ENCODE measurements at places on chromosomes 5 and 9. TPM values are rescaled to one million over a fixed set of nuclear protein-coding genes. Genes with fewer than 3 reads are reported as not detected.

GRCh38 chr5:71778678-71779276, 59.7 kb downstream of the CARTPT start:
- no peak for DNase-seq
- no peak overlapping the region for H3K27ac ChIP-seq
- no peaks in the 10 kb centered on the region for H3K36me3 ChIP-seq
- peaks cover 34% of the 10 kb centered on the region for H3K27me3 ChIP-seq

DNA sequence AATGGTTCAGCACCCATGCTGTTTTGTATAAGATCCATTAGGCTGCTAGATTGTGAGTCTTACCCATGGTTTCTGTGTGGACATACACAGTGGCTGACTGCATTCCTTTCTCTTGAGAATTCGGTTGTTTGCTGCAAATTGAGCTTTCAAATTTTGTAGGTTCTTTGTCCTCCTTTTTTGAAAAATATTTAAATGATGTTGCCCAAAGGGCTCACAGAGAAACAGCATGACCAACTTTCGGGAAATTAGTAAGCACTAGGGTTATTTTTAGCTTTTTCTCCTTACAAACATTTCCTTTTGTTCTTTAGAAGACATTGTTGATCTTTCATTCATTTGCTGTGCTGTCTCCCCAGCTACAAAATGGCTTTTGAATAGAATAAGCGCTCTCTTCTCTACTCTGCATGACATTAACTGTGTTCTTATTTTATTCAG, 79.4 kb downstream of the NLN start:
- no peak overlapping the region for H3K27ac ChIP-seq
- H3K27me3 ChIP-seq, result peaks cover 6% of the 10 kb centered on the region
- peaks cover 48% of the 10 kb centered on the region for H3K4me1 ChIP-seq
- DNase-seq, result no peak

The GABRA1 gene
- not detected for total RNA-seq

GRCh38 chr5:81020478-81021167, 60.5 kb downstream of the RASGRF2 start:
- no peak overlapping the region for H3K4me3 ChIP-seq
- no peaks in the 10 kb centered on the region for H3K27me3 ChIP-seq
- no peak for DNase-seq
- peaks cover 92% of the 10 kb centered on the region for H3K4me1 ChIP-seq
- no peak overlapping the region for H3K27ac ChIP-seq

The FGFR4 gene
- 0.62 TPM for total RNA-seq

GRCh38 chr9:91245431-91246313, 116.0 kb downstream of the AUH start:
- H3K27me3 ChIP-seq, result no peaks in the 10 kb centered on the region
- peak overlapping the region; percentile 30 for H3K4me3 ChIP-seq
- peaks cover 52% of the 10 kb centered on the region for H3K4me1 ChIP-seq

DNA sequence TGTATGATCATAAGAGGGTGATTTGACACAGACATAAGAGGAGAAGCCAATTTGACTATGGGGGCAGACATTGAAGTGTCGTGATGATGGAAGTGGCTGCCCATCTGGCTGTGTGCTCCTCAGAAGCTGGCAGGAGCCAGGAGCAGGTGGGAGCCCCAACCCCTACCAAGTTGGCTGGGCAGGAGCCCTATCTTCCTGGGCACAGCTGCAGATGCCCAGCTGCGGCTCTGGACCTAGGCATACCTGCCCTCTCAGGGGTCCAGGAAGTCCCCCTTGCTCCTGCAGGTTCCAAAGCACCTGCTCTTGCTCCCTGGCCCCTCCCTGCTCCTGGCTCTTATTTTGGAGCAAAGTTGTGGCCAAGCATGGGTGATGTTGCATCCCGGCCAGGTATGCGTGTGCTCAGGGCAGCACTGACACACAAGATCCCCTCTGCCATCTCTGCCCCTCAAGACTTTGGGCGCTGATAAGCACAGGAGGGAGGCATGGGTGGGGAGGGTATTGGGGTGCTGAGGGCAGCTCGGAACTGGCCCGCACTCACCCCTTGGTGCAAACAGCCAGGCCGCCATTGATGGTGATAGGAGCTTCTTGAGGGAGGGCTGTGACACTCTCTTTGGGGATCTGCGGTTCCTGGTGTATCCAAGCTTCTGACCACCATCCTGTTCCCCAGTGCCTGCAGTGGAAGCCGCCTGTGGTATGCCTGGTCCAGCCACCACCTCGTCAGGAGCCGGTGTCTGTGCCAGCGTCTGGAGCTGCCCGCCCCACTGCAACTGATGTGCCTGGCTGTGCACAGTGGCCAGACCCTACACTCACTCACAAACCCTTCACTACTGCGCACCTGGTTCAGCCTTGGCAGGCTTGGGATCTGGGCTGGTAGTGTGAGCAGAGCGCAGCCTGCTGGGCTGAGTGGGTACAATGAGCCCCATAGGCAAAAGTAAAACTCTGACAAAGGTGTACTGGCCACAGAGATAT, 230.9 kb downstream of the CDH9 start:
- H3K27ac ChIP-seq, result no peak overlapping the region
- no peak for DNase-seq
- no peaks in the 10 kb centered on the region for H3K27me3 ChIP-seq

- no peak overlapping the region for H3K4me3 ChIP-seq
- peaks cover 4% of the 10 kb centered on the region for H3K36me3 ChIP-seq
- DNase-seq, result no peak
- H3K27ac ChIP-seq, result no peak overlapping the region
Measured at GRCh38 chr5:33487236-33487635, 46.5 kb downstream of the TARS1 start.

The TNFSF15 gene
- total RNA-seq, result 0.19 TPM

The TSSK1B gene
- not detected for total RNA-seq

GRCh38 chr5:127400946-127401670, 110.5 kb downstream of the MEGF10 start:
- no peak overlapping the region for H3K4me3 ChIP-seq
- DNase-seq, result no peak
- no peaks in the 10 kb centered on the region for H3K4me1 ChIP-seq
- no peak overlapping the region for H3K27ac ChIP-seq
- H3K27me3 ChIP-seq, result peaks cover 19% of the 10 kb centered on the region

The P4HA2 gene
- 5.9 TPM for total RNA-seq

GRCh38 chr5:44318883-44319282, 70.3 kb downstream of the FGF10 start:
- DNase-seq, result no peak
- H3K27me3 ChIP-seq, result no peaks in the 10 kb centered on the region
- no peak overlapping the region for H3K27ac ChIP-seq
- no peaks in the 10 kb centered on the region for H3K36me3 ChIP-seq

- DNase-seq, result no peak
- no peak overlapping the region for H3K4me3 ChIP-seq
- peaks cover 8% of the 10 kb centered on the region for H3K27me3 ChIP-seq
Measured at GRCh38 chr5:97839341-97840086, 656.5 kb upstream of the RIOK2 start.

All from activated T-cell treated with anti-CD3 and anti-CD28 coated beads, Interleukin-2, amount 50 U/mL, for 72 hours (primary cell).